Neural progenitor cell (in vitro differentiated cells): ENCODE measurements at places on chromosomes 2 and 18.

DNA sequence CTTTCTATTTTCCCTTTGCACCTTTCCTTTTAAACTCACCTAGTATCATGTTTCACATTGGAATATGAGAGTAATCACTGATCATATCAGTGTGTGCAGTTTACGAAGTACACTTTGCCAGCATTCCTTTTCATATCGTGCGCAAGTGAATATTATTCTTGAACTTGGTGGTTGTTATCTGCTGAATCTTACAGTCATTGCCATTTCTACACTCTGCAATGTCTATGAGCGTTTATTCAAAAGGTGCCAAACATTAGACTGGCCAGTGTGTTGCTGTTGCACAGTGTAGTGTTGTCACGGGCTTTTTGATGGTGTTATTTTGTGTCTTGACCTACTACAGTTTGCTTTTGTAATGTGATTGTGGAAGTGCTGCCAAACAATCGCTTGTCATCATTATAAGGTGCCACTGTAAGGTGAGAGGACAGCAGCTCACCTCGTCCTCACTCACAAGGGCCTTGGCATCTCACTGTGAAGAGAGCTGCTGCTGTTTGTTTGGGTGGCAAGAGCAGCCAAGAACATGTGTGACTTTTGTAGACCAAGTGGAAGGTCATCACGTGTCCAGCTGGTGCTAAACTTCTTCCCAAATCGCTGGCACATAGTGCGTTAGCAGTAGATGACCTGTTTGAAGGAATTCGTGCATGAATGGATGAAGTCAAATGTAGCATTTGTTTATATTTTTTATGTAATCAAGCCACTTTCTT is 113.3 kb downstream of the MYO1B start:
- no peak for DNase-seq

- no peak for DNase-seq
Observed at GRCh38 chr2:124402274-124402673, 377.2 kb downstream of the CNTNAP5 start.

- no peak for DNase-seq
Observed at GRCh38 chr18:75088622-75089211, 120.2 kb downstream of the PTGR3 start.

- DNase-seq: no peak
Observed at GRCh38 chr2:28506112-28506910, 10.5 kb downstream of the PLB1 start.

DNA sequence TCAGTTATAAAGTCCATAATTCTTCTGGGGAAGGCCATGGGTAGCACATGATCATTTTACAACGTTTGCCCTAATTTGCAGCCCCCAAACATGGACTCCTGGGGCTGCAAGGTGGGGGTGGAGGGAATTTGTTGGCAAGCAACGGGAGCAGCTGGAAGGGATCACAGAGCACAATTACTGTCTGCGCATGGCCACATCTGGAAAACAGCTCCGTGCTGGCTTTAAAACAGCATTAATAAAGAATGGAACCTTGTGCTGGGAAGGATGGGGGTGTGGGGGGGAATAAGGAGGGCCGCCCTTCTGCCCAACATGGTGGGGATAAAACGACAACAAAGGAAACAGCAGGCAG is 60.9 kb upstream of the SLC14A2 start:
- DNase-seq: no peak

DNA sequence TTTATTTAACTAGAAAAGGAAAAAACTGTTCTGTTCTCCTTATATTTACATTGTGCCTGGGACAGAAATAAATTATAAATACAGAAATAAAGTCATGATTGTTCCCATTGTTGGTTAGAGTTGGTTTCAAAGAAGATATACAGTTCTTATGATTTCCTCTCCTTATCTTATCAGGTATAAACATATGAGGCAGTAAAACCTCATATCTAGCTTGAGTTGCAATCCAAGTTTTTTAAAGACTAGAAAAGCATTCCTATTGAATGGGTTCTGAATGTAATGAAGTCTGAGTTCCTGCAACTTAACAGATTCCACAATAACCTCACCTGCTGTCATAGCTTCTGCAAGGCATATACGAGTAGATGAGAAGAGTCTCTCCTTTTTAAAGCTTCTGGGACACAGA is 114.7 kb upstream of the CAVIN2 start:
- no peak for DNase-seq

DNA sequence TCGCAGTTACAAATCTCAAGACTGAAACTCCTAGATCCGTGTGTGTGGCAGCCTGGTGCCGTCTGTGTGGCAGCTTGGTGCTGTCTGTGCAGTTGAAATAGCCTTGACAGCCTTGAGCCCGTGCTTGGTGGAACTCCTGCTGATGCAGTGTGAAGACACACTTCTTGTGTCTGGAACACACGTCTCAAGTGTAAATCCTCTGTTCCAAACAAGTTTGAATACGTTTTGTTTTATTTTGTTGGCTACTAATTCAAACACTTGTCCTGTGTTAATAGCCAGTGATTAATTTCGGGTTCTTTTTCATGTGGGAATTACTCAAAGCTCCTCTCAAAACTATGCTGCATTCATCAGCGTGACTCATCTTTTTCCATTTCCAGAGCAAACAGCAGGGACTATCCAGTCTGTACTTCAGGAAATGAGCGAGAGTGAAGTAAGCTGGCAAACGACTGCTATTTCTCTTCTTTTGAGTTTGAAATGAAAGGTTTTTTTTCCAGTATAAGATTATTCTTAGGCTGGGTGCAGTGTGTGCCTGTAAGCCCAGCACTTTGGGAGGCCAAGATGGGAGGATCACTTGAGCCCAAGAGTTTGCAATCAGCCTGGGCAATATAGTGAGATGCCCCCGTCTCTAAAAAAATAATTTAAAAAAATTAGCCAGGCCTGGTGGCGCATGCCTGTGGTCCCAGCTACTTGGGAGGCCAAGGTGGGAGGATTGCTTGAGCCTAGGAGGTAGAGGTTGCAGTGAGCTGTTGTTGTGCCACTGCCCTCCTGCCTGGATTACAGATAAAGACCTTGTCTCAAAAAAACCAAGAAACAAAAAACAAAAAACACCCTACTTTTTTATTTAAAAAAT is 152.9 kb downstream of the SPP2 start:
- DNase-seq: no peak

- peak; percentile 7 for DNase-seq
Observed at GRCh38 chr2:192230889-192231453, 36.2 kb upstream of the TMEFF2 start.

- no peak for DNase-seq
Observed at GRCh38 chr2:40184551-40184950, 267.3 kb downstream of the SLC8A1 start.

DNA sequence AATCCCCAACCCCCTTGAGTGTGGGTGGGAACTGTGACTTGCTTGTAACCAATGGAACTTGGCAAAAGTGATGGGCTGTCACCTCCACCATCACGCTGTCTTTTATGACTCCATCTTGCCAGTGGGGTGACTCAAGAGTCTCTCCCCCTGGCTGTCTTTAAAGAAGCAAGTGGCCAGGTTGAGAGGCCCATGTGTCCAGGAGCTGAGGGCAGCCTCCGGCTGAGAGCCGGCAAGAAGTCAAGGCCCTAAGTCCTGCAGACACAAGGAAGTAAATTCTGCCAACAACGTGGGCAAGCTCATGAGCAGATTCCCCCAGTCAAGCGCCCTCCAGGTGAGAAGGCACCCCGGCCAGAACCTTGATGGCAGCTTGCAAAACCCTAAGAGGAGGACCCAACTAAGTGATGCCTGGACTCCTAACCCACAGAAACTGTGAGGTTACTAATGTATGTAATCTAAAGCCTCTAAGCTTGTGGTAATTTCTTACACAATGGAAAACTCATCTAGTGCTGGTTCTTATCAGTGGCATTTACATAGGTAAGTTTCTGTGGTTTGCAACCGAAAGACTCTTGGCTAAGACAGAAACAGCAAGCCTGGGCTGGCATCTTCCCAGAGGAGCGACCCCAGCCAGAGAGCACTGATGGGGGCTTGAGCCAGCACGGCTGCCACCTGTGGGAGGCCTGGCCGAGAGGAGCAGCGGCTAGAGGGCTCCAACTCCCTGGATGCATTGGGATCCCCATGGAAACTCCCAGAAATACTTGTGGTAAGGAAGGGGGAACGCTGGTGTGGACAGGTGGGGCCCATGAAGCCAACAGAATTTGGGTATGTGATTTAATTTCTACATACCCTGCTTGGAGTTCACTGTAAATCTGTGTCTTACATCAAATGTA is 49.3 kb downstream of the CIB4 start:
- DNase-seq: no peak

DNA sequence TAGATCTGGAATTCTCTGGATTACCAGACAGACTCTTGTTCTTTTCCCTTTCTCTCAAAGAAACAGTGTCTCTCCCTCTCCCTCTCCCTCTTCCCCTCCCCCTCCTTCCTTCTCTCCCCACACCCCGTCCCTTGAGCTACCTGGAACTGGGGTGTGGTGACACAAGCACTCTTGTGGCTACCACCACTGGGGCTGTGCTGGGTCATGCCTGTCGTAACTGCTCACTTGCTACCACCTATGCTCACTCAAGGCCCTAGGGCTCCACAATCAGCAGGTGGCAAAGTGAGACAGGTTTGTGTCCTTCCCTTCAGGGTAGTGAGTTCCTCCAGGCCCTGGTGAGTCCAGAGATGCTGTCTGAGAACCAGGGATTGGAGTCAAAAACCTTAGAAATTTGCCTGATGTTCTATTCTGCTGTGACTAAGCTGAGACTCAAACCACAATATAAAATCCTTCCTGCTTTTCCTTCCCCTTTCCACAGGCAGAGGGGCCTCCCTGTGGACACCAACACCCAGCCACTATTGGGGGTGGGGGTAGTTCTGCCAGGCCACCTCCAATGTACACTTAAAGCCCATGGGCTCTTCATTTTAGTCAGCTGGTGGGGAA is 70.8 kb downstream of the OXER1 start:
- DNase-seq: no peak

- DNase-seq: no peak
Observed at GRCh38 chr2:136386046-136386445, 268.1 kb upstream of the CXCR4 start.

GRCh38 chr2:216315802-216316603 is 56.3 kb downstream of the MARCHF4 start:
- peak; percentile 84 for DNase-seq

DNA sequence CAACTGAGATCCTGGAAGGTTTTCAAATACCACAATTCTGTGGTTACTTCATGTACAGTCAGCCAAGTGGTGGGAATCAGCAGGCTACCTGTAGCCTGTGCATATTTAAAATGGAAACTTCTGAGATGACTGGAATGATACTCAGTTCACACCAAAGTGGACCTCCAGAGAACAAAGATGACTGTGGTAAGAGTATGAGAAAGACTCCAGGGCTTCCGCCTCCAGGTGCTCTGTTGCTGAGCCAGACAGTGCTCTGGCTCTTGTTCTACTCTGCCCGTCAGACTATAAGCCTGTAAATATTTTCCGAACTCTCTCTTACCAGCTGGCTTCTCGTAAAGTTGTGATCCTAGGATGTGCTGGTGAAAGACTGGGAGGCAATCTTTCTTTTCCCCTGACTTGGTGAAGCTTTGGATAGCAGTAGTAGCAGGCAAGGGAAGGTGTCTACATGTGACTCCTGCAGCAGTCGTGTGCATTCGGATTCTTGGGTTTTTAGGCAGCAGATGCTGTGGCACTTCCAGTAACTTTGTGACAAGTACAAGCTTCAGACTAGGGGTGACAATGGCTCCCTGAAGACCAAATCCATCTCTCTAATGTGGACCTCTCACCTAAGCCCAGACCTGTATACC is 23.1 kb downstream of the ST3GAL5 start:
- no peak for DNase-seq

GRCh38 chr2:61262699-61263098 is 100.7 kb downstream of the C2orf74 start:
- DNase-seq: no peak

DNA sequence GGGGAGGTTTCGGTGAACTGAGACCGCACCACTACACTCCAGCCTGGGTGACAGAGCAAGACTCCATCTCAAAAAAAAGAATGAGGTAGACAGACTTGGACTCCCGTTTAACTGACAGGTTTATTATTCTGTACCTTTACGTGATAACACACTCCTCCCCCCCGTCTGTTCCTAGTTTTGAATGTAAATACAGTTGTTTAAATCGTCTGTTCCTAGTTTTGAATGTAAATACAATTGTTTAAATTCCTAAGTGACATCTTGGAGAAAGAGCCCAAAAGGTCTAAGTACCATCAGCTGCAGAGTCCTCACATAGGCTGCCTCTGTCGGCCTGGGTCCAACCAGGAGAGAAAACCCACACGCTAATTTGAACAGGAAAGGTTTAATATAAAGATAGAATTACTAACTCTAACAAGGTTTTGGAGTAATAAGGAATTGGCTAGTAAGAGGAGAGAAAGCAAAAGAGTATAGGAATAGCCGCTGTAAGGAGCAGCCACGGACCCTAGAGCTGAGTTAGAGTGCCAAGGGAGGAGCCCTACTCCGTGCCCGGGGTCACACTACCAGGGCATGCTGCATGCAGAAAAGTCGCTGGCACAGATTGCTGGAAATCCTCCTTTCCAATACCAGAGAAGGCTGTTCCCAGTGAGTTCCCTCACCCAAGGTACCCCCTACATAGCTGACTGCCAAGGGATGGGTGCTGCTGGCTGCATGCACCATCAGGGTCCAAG is 83.5 kb upstream of the RANBP2 start:
- DNase-seq: no peak

DNA sequence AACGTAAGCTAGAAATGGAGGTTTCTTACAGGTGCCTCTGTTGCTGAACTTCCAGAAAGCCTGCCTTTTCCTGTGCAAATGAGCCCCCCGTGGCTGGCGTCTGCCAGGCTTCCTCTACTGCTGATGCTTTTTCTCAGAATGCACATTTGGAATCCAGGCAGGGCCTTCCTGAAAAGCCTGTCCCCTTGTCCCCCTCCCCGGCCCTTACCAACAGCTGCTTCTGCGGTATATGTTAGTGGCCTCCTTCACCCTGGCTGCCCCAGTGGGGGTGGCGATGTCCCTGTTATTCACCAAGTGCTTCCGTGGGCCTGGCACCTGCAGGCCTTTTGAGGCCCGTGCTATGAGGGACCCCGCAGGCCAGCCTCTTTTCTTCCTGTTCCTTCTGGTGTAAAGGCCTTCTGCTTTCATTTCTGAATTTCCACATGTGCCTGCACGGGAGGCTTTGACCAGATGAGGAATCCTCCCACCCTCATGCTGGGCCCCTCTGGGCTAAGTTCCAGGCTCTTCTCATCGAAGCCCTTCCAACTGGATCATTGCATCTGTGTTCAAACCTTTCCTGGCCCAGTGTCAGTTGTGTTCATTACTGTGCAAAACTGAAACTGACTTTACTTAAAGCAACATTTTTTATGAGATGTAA is 10.4 kb downstream of the CNDP2 start:
- DNase-seq: no peak

- DNase-seq: no peak
Observed at GRCh38 chr2:43270930-43271615, 44.7 kb upstream of the ZFP36L2 start.

DNA sequence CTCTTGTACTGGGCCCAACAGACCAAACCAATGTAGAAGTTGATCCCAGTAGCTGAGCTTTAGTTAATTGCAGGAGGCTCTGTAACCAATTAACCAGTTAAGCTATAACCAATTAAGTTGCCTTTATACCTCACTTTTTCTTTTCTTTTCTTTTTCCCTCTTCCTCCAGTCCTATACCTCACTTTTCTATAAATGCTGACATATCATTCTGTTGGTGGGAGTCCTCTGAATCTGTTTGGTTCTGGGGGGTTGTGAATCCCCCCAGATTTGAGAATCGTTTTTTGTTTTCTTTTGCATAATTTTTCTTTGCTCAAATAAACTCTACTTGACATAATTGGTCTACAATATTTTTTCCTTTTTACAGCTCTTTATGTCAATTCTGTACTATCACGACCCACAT is 38.1 kb upstream of the ACMSD start:
- no peak for DNase-seq

- no peak for DNase-seq
Observed at GRCh38 chr2:203580844-203581243, 45.7 kb upstream of the RAPH1 start.
